ENCODE measurements at places on chromosomes 12 and 14.

- DNase-seq: no peak
These were observed 43.2 kb upstream of the MEG3 start for GRCh38 chr14:100782516-100783320.

DNA sequence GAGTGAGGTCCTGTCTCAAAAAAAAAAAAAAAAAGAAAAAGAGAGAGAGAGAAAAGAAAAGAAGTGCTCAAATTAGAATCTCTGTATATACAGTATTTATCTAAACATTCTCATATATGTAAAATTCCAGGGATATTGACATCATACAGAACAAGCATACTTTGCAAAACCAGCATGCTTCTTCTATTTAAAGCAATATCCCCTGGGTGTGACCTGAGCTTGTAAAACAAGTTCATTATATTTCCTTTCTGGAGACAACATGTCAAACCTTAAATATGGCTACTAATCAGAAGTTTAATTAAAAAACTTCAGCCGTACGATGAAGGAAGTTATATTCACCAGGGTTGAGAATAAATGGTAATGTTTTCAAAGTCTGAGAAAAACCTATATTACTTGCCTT is 175.8 kb upstream of the HMGA2 start:
- no peak for DNase-seq

DNA sequence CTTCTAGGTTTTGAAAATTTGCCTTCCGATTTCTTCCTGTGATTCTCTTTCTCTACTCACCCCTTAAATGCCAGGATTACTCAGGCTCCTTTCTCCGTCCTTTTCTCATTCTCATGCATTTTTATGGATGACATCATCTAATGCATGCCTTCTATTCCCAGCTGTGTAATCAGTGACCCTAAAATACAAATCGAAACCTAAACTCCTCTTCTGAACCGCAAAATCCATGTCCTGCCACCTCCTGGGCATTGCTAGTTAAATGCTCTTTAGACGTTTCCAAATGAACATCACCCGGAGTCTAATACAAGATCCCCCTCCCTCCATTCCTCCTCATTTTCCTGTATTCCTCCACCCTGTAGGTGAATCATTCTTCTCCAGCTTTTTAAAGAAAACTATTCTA is 1703.1 kb upstream of the FLRT2 start:
- no peak for DNase-seq

- DNase-seq: no peak
These were observed 534.3 kb downstream of the SOX5 start for GRCh38 chr12:23415180-23415579.

DNA sequence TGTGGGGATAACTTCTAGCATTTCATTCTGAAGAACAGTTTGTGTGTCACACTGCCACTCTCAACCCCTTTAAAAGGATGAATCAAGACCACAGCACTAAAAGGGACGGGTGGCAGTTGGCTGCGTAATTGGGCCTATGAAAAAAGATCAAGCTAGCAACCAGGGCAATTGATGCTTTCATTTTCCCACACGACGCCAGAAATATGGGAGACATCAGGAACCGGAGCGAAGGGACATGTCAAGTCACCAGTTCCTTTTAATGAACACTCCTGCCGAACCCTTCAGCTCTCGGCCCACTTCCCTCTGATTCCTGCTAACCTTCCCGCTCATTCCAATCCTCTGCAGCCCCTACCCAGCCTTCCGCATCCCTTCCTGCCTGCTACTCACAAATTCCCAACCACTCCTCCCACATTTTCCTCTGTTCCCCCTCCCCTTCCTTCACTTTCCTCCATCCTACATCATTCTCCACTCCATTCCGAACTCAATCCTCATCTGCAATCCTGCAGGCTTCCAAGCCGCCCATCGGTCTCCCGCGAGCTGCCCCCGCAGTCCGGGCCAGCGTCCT is 753 bp downstream of the CSRNP2 start:
- DNase-seq: no peak

DNA sequence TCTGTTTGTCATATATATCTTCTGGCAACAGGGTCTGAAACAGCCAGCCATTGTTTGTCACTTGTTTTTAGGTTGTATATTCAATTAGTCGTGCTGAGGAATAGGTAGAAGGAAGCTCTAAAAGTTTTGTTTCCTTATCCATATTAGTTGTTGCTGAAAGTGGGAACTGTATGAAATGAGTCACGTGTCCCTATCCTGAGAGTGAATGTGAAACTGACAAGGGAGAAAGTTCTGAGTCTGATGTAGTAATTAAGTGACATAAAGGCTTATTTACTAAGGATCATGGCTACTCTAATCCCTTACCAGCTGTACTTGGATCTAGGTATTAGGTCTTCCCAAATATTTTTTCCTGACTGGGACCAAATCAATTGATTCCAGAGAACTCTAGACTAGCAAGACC is 16.4 kb downstream of the FAM234B start:
- DNase-seq: no peak

GRCh38 chr14:55192054-55192621 is 753 bp upstream of the DLGAP5 start:
- DNase-seq: no peak

DNA sequence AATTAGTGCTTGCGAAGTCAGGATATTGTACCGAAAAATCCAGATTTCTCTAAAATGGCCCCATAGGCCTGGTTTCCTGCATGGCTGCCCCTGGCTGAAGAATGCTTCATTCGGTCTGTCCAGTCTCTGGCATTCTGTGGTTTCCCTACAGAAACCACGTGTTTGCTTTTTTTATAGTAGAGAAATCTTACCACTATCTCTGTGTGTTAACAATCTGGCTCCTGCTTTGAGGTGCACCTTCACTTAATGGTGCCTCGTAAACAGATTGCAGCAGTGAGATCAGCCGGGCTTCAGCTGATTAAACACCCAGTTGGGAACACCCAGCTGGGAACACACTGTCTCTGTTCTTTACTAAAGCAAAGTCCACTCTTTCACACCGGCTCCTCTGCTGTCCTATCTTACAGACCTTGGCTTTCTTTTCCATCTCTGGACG is 6.7 kb upstream of the DNAAF2 start:
- no peak for DNase-seq

DNA sequence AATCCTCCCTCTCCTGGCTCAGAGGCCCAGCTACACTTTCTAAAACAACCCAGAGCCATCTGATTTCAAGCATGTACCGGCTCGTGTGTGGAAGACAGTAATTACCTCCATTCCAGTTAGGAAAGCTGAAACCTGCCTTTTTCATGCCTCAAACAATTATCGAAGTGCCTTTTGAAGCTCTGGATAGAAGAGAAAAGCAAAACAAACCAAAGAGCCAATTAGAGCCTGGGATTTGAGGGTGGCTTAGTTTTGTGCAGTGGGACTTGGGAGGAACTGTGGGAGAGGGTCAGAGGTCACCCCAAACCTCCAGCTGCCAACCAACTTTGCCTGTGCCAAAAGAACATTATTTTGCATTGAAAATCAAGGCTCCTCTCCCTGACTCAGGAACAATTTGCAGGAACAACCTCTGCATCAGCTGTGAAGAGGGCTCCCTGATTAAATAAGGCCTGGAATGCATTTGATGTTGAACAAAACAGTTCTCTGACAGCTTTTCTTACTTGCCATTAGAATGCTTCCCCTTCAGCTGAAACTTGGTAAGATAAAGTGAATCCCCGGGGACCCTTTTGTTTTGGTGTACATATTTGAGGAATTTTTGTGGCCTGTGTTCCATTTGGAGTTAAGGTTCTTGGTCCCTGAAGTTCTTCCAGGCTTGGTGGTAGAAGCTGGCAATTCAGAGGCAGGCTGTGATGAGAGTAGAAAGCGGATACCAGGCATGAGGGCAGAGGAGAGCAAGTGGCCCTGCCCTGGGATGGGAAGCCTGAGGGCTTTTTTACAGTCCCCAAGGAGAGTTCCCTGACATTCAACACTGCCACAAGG is 270.1 kb downstream of the ZFP36L1 start:
- DNase-seq: no peak

DNA sequence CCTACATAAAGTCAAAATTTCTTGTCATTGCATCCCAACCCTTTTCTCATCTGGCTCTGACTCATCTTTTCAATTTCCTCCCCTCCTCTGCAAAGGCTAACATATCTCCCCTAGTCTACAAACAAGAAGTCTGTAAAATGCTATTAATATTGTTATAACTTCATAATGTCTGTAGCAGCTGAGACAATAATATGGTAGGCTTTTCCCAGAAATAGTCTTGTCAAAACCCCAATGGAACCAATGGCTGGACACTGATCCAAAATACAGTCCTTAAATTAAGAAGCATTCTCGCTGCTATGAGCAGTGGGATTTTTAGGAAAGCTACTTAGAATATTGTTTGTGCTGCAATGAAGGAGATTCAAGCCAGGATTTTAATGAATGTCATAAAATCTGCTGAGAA is 131.4 kb downstream of the KLHL28 start:
- no peak for DNase-seq

DNA sequence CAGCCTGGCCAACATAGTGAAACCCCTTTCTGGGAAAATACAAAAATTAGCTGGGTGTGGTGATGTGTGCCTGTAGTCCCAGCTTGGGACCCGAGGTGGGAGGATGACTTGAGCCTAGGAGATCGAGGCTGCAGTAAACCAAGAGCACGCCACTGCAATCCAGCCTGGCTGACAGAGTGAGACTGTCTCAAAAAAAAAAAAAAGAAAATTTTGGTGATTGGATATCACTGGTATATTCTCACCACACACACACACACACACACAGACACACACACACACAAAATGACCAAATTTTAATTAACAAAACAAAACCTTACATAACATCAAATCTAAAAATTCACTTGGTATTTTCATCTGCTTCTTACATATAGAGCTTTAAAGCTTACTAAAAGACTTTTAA is 3.4 kb upstream of the FAM177A1 start:
- DNase-seq: no peak

GRCh38 chr12:26188127-26188526 is 7.2 kb upstream of the SSPN start:
- DNase-seq: no peak

DNA sequence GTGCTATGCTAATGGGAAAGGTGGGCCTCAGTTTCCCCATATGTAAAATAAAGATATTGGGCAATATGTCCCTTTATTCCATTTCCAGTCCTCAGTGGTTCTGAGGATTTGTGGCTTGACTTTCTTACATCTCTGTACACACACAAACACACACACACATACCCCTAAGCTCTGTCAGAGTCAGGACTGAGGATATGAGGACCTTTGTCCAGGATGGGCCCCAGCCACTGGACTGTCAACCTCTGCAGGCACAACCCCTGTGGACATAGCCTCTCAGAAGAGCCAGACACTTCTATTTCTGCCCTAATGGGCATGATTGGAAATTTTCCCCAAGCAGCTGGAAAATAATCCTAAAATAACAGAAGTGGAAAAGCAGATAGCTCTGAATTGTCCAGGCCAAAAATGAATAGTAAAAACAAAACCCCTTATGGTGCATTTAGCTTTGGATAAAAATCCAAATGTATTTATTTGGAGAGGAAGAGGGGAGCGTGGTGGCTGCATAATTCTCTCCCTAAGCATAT is 50.2 kb downstream of the RIN3 start:
- DNase-seq: no peak

GRCh38 chr12:5492562-5492961 is 60.7 kb downstream of the NTF3 start:
- no peak for DNase-seq

DNA sequence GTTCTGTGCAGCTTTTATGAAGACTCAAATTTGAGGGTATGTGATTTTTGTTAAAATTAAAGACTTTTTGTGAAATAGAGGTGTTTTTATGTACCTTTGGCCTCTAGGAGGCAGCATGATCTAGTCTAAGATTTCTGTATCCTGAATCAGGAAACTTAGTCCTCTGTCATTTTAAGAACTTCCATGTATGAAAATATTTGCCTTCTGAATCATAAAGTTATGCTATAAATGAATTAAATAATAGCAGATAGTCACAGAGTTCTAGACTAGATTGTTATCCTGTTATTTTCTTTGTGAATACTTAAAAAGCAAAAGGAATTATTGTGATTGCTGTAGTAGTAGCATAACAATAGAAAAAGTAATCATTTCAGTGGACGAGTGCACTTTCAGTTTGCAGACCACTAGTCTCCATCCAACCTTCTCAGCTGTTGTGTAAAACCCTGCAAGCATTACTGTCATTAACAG is 56.3 kb downstream of the FGD4 start:
- no peak for DNase-seq

GRCh38 chr12:6288235-6288634 is 22.2 kb upstream of the PLEKHG6 start:
- DNase-seq: no peak
